Activated naive CD8-positive, alpha-beta T cell treated with anti-CD3 and anti-CD28 coated beads for 36 hours (primary cell): ENCODE measurements at places on chromosomes 6 and 20. TPM values are rescaled to one million over a fixed set of nuclear protein-coding genes. Genes with fewer than 3 reads are reported as not detected.

CDC5L gene
- total RNA-seq: 26.9 TPM

PMEPA1 gene
- 1.7 TPM for total RNA-seq

ADTRP gene
- total RNA-seq: 31.5 TPM

FAM83B gene
- total RNA-seq: not detected

CALHM4 gene
- total RNA-seq: not detected

C4B gene
- 4.0 TPM for total RNA-seq

NKAIN2 gene
- not detected for total RNA-seq

TTBK1 gene
- 0.12 TPM for total RNA-seq

C20orf144 gene
- 0.10 TPM for total RNA-seq
